ENCODE measurements at places on chromosomes 4 and X.

- DNase-seq: no peak
Measured at GRCh38 chrX:46152756-46153155, 392.5 kb downstream of the ZNF674 start.

DNA sequence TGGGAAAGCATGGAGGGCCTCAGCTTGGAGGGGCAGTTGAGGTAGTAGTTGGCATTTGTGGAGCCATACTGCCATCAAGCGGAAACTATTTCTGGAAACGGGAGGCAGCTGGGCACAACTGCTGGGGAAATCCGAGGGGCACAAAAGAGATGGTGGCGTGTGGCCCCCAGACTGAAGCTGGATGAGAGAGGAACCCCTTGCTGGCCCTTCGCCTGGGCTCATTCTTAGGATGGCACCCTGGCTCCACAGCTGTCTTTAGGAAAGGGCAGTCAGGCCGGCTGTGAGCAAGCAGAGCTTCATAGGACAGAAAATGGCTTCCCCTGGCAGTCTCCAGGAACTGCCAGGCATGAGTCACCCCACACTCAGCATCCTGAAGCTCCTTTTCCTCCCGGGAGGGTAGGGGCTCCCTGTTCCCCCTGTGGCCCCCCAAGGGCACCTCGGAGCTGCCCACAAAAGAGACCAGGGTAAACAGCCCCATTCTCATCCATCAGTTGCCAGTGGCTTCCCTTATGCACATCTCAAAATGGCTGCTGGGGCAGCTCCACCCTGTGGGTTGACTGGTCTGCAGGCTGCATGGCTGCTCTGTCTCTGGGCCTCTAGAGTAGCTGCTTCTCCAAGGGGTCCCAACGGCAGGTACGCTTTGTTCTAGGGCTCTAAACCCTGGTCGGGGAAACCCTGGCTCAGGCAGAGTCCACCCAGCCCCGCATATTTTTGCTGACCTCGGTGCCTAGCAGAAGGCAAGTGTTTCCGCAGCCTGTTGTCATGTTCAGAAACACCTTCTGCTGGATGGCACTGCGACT is 64.7 kb downstream of the NBDY start:
- DNase-seq: no peak

- no peak for DNase-seq
Measured at GRCh38 chr4:126678618-126679017, 954.1 kb upstream of the INTU start.

DNA sequence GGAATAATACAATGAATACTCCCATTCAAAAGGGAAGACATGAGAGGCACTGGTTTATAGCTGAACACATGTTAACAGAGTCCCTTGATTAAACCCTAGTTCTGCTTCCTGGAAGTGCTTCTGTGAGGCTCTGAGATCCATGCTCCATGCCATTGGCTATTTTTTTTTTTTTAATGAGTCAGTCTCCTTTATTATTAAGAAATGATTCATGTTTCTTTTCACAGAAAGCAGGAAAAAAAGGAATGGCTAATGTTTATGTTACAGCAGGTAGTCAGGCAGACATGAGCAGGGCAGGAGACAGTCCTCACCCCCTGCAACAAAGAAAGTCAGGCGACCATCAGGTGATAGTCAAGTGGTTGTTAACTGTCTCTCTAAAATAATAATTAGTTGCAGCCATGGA is 598.7 kb downstream of the EPHA5 start:
- DNase-seq: no peak

DNA sequence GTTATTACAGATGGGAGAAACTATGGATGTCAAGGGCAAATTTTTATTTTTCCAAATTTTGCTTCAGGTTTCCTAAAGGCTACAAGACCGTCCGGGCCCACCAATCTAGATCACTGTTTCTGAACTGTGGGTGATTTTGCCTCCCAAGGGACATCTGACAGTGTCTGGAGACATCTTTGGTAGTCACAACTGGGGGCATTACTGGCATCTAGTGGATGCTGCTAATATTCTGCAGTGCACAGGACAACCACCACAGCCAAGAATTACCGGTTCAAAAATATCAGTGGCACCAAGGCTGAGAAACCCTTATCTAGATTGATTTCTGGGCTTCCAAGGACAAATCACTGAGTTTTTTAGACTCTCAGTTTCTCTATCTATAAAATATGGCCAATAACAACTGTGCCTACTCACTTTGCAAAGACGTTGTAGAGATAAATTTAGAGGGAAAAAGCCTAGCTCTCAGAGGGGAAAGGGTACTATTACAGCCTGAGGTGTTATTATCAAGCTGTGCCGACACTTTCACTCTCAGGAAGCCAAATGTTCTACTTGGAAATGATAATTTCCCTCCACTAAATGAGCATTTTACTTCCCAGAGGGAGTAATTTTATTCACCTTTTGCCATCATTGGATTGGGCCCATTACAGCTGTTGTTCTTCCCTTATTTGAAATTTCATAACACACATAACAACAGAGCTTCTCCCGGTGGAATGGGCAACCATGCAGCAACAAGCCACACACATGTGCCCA is 442.1 kb downstream of the CENPC start:
- DNase-seq: no peak

DNA sequence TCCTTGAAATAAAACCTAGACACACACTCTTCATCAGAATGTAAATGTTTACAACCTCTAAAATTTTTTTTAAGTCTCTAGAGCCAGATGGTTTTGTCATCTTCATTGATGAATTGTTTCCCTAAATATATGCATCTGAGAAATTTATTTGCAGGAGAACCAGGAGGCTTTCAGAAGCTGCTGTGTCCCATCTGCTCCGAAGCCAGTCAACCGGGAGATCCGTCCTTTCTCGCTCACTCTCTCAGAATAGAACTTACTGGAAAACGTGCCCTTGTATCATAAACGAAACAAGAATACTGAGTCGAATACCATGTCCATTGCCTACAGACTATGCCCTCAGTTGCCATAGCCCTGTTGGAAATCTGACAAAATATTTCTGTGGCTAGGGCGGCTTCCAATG is 103.5 kb downstream of the SLC34A2 start:
- no peak for DNase-seq

- no peak for DNase-seq
Measured at GRCh38 chrX:67726018-67726417, 182.2 kb downstream of the AR start.

- no peak for DNase-seq
Measured at GRCh38 chr4:17260166-17260907, 251.6 kb downstream of the QDPR start.

DNA sequence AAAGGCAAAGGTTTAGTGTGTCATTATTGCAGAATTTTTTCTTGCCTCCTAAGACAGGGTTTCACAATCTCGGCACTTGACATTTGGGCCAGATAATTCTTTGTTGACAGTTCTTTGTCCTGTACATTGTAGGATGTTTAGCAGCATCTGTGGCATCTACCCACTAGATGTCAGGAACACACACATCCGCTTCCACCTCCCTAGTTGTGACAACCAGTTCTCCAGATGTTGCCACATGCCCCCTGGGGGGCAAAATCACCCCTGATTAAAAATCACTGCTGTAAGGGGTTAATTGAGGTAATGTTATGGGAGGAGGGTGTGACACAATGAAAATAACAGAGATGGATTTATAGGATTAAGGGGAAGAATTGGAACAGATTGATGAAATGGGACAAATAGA is 75.3 kb downstream of the HMGB2 start:
- DNase-seq: no peak

GRCh38 chrX:20231598-20231997 is 35.1 kb downstream of the RPS6KA3 start:
- DNase-seq: no peak

- DNase-seq: no peak
Measured at GRCh38 chrX:80807606-80807991, 2.1 kb downstream of the BRWD3 start.

DNA sequence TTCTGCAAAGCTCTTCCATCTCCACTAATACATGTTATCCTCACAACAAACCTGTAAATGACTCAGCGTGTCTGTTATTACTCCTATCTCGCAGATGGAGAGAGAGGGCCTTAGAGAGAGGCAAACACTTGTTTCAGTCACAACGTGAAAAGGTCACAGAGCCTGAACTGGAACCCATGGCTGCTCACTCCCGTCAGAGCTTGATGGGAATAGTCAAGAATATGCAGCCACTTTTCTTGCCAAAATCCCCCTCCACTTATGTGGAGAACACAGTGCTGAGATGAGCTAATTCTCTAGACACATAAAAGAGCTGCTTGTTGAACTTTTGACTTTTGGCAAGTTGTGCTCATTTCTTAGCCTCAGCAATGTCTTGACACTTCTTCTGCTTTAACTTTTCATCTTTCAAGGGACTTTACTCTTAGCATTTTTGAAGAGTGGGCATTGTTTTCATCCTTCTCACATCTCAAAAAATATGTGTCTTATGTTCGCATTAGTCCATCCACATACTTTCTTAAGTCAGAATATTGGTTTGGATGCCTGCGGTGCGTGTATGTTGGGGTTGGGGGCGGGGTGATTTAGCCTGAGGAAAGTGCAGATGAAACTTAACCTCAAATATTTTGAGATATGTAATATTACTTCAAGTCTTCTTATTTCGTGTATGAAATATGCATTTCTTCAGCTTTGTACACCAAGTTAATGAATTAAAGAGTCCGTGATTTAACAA is 69.2 kb downstream of the SYNPO2 start:
- no peak for DNase-seq

DNA sequence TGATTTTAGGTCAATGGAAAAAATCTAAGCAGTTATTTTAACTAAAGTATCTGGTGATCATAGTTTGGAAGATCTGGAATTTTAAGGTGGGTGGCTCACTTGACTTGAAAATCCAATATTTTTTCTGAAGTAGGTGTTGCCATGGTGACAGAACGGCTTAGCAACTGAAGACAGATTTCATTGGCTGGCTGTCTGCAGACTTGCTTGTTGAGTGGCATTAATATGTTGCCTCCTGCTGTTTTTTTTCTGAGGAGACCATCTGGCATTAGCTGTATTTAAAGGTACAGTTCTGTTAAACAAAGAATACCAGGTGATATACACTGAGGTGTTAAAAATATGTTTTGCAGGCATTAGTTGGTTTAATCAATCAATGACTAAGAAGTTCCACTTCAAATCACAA is 19.8 kb downstream of the CPE start:
- no peak for DNase-seq

DNA sequence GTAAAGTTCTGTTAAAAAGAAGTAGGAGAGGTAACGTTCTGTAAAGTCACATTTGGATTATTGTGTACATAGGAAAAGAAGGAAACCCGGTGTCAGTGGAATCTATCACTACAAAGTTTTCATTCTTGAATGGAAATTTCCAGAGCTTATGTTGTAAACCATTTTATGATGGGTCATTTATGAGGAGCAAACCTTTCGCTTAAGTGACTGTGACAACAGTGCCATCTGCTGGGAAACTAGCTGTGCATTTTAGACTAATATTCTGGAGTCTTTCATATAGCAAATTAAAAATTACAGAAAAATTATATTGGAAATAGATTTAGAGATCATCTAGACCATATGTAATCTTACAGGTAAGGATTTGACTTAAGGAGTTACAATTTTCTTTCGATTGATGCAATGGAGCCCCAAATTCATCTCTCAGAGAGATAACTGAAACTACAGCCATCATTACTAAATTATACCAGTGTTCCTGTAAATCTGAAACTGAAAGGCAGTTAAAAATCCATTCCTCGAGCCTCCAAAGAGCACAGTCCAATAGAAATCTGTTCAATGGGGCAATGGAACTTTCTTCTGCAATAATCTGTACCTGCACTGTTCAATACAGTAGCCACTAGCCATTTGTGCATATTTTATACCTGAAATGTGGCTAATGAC is 26.9 kb downstream of the ASB9 start:
- DNase-seq: no peak

DNA sequence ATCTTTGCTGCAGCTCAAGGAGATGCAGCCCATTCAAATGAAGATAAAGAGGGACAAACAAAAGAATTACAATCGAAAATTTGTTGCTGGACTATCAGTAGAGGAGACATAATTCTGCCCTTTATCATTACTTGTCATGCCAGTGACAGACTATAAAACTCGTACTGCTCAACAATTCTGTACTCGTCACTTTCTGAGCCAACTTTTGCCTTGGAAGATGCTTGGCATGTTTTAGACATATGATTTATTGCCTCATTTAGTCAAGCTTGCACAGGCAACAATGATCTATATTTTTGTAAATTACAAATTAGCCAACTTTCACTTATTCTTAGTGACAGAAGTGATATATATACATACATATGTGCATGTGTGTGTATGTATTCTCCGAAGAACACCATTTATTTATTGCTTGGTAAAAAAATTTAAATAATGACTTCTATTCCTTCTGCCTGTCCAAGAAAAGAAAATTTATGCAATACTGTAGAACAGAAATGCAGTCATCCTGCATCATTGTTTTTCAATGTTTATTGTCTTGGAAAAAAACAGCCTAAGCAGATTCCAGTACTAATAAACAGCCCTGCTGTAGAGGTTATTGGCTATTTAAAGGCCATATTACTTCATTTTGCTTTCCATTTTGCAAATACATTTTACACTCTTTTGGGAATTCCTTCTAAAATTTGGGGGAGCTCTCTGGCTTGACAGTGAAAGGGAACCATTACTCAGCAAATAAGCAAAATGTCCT is 374.9 kb upstream of the GALNT7 start:
- DNase-seq: no peak

DNA sequence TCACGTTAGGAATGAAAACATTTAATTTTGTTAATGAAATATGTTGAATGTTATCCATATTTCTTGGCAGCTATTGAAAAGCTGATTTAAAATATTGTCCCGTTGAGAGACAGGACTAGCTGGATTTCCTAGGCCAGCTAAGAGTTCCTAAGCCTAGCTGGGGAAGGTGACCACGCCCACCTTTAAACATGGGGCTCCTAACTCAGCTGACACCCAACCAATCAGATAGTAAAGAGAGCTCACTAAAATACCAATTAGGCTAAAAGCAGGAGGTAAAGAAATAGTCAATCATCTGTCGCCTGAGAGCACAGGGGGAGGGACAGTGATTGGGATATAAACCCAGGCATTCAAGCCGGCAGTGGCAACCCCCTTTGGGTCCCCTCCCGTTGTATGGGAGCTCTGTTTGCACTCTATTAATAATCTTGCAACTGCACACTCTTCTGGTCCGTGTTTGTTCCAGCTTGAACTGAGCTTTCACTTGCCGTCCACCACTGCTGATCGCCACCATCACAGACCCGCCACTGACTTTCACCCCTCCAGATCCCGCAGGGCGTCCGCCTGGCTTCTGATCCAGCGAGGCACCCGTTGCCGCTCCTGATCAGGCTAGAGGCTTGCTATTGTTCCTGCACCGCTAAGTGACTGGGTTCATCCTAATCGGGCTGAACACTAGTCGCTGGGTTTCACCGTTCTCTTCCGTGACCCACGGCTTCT is 308.9 kb downstream of the GLUD2 start:
- DNase-seq: no peak

DNA sequence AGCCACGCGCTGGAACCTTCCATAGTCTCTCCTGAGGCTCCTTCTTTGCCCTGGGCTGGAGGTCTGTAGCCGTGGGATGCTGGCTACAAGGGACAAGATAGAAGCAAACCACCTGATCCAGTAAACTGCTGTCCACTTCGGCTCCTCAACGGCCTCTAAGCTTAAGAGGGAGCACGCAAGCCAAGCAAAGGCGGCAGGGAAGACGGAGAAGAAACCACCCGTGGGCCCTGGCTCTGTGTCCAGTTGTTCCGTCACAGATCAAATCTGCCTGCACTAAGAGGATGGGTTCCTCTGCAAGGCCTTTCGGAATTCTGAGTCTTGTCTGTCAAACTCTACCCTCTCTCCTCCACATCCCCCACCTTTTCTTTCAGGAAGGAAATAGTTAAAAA is 401 bp upstream of the EDNRA start:
- no peak for DNase-seq
